ENCODE measurements at places on chromosomes 2 and 18. TPM values are rescaled to one million over a fixed set of nuclear protein-coding genes. Genes with fewer than 3 reads are reported as not detected.

The DOK6 gene
- total RNA-seq, result not detected

The TDRD15 gene
- not detected for total RNA-seq

The TMEM150A gene
- 8.8 TPM for total RNA-seq

The SLC5A7 gene
- not detected for total RNA-seq

The CGREF1 gene
- 0.49 TPM for total RNA-seq

The UGT1A10 gene
- not detected for total RNA-seq

The IL1RN gene
- total RNA-seq, result 28.9 TPM

The HNMT gene
- total RNA-seq, result 1.2 TPM

The NAGK gene
- total RNA-seq, result 81.9 TPM

The PIEZO2 gene
- not detected for total RNA-seq

The CFAP221 gene
- not detected for total RNA-seq

The HOXD9 gene
- total RNA-seq, result 0.14 TPM

The LCT gene
- not detected for total RNA-seq
